T-cell (primary cell): ENCODE measurements at places on chromosomes 2 and 18. TPM values are rescaled to one million over a fixed set of nuclear protein-coding genes. Genes with fewer than 3 reads are reported as not detected.

Gene SCLY
- total RNA-seq: 26.6 TPM

GRCh38 chr2:103484906-103485305 is 723.1 kb downstream of the TMEM182 start:
- no peak for DNase-seq

GRCh38 chr2:171049691-171050090 is 111.0 kb downstream of the TLK1 start:
- no peak for DNase-seq

GRCh38 chr2:71610671-71611070 is 157.3 kb downstream of the DYSF start:
- no peak for DNase-seq

Gene CTAGE1
- total RNA-seq: not detected

GRCh38 chr2:158730621-158731140 is 64.4 kb upstream of the DAPL1 start:
- no peak for DNase-seq

DNA sequence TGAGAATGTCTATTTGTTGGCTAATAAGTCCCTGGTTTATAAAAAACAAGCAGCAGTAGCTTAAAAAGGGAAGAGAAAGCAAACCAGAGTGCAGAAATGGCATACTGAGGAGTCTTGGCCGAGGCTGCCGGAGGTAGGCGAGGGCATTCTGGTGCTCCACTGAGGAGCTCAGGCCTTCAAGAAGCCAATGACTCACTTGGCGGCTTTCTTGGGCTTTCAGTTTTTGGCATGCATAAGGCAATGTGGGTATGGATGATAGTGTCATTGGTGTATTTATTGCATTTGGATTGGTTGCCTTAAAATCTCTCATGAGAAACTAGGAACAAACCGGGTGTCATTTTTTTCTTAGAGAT is 119.6 kb upstream of the ARL5A start:
- DNase-seq: no peak

- no peak for DNase-seq
Measured at GRCh38 chr2:4791488-4791887, 900.7 kb upstream of the SOX11 start.

DNA sequence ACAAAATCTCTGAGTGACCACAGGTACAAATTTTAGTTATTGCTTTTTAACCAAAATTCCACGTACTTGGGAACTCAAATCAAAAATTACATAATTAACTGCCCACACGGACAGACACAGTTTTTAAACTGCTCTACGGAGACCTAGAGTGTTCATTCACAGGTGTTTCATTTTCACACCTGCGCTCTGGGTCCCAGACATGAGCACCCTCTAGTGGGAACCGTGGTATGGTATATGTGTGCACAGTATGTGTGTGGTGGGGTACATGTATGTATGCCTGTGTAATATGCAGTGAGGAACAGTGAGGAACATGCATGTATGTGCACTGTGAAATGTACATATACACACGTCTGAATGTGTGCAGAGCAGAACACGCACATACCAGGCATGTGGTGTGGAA is 65.0 kb downstream of the PPP4R1 start:
- DNase-seq: no peak

- DNase-seq: no peak
Measured at GRCh38 chr2:88351249-88351601, 101.3 kb downstream of the FOXI3 start.

Gene SP140
- total RNA-seq: 67.9 TPM

DNA sequence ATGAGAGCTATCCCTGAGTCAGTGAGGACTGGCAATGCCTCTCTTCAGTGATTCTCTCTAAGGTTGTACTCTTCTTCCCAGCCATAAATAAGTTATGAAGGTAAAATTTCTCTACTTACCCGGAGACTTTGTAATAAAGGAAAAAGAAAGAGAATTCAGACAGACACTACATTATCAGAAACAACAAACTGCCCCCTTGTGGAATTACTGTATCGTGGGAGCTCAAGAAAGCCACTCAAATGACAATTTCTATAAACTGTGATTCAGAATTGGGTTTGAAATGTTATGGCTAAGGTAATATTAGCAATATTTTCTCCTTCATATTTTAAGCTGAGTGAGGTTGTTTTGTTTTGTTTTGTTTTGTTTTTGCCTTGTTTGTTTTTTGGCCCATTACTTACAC is 155.8 kb upstream of the TANK start:
- no peak for DNase-seq

Gene CCBE1
- total RNA-seq: not detected

Gene CETN1
- not detected for total RNA-seq

- no peak for DNase-seq
Measured at GRCh38 chr18:42078711-42079110, 123.7 kb downstream of the PIK3C3 start.
